Stimulated activated CD4-positive, alpha-beta T cell treated with anti-CD3 and anti-CD28 coated beads, Interleukin-1b, Interleukin-23, amount 100 ng/mL, for 48 hours (primary cell): ENCODE measurements at places on chromosomes 12 and 14.

DNA sequence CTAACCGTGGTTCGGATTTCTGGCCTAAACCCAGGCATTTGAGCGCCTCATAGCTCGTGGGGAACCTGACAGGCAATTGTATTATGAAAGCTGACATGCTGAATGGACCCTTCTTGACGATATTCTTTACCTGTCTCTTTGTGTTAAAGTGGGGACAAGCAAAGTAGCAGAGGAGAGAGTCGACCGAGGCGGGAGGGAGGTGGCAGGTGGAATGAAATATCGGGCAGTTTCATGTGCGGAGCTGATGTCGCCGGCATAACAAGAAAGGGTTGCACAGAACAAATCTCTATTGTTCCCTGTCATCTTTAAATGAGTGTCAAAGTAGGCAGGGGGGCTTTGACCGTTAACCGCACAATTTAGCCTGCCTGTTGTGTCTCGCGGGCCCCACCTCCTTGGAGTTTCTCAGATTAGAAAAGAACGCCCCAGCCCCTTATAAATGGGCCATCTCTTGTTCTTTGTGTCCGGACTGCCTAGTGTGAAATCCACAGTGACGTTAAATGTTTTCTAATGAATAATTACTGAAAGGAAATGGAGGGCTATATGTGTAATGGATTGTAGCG is 11.5 kb downstream of the MYO1H start:
- no peak for DNase-seq

DNA sequence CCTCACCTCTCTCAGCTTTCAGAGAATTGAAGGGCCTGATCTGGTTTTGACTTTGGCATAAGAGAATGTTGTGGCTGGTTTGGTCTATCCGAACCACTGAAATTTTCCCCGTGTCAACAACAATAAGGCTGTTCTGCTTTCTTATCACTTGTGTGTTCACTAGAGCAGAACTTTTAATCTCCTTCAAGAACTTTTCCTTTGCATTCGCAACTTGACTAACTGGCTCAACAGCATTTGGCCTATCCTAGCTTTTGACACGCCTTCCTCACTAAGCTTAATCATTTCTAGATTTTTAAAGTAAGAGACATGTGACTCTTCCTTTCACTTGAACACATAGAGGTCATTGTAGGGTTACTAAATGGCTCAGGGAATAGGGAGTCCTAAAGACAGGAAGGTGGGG is 25.9 kb upstream of the EDDM3A start:
- DNase-seq, result no peak

DNA sequence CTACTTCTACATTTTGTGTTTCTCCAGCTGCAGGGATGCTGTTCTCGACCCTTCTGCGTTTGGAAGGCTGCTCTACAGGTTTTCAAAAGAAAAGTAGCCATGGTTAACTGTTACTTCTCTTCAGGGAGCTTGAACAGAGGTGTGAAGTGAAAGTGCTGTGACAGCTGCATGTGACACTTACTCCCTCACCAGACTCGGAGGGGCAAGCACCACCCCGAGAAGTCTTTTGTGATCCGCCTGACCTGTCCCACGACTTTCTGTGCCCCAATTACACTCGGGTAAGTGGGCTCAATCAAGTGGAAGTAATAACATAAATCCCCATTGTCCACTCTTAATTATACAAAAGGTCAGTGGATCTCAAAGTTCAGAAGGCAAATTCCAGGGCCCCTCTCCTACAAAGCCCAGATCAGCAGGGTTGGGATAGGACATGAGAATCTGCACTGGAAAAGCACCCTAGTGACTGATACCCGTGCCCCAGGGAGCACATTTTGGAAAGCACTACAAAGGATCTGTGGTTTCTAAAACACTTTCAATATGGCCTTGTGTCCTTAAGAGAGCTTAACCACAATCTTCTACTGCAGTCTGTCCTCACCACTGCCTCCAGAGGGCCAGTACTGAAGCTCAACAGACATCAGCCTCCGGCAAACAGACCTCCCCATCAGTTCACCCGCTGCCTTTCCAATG is 11.5 kb downstream of the FICD start:
- DNase-seq, result no peak

DNA sequence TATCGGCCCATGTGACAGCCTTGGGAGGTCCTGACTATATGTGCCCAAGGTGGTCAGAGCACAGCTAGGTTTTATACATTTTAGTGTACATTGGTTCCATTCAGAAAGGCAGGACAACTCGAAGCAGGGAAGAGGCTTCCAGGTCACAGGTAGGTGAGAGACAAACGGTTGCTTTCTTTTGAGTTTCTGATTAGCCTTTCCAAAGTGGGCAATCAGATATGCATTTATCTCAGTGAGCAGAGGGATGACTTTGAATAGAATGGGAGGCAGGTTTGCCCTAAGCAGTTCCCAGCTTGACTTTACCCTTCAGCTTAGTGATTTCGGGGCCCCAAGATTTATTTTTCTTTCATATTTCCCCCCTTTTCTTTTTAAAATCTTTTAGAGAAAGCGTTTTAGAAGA is 87.6 kb upstream of the PPP2R5C start:
- DNase-seq, result no peak

DNA sequence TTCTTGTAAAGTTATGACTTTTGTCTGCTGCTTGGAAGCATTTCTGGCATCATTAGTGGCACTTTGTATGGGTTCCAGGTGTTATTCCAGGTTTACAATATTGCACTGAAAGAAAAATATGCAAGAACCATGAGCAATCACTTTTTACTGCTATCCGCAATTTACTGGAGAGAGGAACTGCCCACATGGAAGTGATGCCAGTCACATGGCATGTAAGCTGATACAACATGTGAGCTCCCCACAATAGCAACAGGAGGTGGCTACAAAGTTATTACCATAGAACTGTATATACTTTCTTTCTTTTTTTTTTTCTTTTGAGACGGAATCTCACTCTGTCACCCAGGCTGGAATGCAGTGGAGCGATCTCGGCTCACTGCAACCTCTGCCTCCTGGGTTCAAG is 1012.1 kb downstream of the BCL11B start:
- no peak for DNase-seq

GRCh38 chr12:31922341-31923062 is 36.7 kb upstream of the RESF1 start:
- DNase-seq, result no peak

DNA sequence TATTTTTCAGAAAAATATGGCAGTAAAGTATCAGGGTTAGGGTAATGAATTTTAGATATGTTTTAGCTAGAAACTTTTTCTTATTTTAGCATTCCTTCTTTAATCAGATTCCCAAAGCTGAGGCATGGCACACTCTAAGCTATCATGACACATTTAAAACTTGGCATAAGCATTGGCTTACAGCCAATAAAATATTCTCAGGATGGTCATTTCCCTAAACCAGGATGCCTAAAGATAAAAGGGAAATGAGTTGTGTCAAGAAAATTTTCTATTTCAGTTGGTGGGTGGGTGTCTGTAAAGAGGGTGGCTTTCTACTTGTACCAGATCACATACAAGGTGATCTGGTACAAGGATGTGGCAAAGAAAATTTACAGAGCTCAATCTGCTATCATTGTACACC is 47.8 kb downstream of the PEBP1 start:
- no peak for DNase-seq

- no peak for DNase-seq
These were observed 313.7 kb downstream of the ADAMTS20 start for GRCh38 chr12:43238281-43238680.

GRCh38 chr12:88413646-88414045 is 166.6 kb downstream of the KITLG start:
- DNase-seq, result no peak

DNA sequence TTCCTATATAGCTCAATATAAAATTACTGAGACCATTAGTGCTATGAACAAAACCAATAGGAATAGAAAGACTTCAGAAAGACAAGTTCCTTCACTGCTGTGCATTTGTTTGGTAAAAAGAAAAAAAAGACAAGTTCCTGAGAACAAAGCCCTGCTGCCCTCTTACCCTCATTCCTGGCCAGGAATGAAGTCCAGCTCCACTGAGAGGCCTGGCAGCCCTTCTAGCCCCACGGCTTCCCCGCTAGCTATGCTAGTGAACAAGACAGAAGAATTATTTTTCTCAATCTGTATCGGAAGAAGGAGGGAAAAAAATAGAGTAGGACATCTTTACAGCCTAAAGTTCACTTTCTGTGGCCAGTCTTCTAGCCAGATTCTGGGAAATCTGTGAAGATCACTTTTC is 1.6 kb downstream of the MFAP5 start:
- DNase-seq, result no peak

GRCh38 chr14:65195042-65195719 is 92.9 kb upstream of the MAX start:
- DNase-seq, result no peak

- peak; percentile 74 for DNase-seq
These were observed 20.9 kb upstream of the BLTP3B start for GRCh38 chr12:100163416-100164152.

GRCh38 chr12:78149459-78149858 is 318.8 kb downstream of the NAV3 start:
- no peak for DNase-seq

DNA sequence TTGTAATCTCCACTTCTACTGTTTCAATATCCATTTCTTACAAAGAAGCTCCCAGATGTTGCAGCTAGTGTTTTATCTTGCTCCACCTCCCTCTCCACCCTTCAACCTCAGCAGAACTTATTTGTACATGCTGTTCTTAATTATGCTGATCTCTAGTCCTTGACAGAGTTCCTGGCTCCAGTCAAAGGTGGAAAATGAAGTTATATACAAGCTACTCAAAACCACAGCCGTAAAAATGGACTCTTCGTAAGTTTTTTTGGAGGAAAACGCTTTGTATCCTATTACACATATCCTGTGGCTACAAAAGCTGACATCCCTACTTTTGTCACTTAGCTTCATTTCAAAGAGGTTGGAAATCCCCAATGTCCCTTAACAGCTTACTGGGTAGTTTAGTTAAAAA is 1.3 kb downstream of the CLEC1A start:
- DNase-seq, result no peak

DNA sequence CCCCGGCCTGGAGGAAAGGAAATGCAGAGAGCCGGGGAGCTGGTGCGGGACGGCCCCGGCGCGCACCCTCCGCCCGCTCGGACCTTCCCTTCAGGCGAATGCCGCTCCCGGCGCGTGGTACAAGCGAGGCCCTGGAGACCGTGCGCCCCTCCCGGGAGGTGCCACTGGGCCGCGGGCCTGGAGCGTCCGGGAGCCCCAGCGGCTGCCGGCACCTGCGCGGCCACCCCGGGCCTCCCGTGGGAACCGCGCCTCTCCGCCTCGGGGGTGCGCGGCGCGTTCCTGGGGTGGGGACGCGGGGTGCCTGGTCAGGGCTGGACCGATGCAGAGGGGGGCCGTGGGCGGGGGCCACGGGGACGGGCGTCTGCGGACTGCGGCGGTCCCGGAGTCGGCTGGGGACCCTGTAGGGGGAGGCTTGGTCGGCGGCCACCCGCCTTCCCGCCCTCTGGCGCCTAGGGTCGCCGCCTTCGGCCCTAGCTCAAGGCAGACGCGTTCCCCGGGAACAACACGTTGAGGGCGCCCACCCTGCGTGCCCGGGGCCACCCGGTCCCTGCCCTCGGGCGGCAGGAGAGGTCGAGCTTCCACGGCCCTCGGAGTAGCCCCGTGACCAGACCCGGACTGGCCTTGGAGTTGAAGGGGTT is 599 bp downstream of the PAPLN start:
- no peak for DNase-seq

DNA sequence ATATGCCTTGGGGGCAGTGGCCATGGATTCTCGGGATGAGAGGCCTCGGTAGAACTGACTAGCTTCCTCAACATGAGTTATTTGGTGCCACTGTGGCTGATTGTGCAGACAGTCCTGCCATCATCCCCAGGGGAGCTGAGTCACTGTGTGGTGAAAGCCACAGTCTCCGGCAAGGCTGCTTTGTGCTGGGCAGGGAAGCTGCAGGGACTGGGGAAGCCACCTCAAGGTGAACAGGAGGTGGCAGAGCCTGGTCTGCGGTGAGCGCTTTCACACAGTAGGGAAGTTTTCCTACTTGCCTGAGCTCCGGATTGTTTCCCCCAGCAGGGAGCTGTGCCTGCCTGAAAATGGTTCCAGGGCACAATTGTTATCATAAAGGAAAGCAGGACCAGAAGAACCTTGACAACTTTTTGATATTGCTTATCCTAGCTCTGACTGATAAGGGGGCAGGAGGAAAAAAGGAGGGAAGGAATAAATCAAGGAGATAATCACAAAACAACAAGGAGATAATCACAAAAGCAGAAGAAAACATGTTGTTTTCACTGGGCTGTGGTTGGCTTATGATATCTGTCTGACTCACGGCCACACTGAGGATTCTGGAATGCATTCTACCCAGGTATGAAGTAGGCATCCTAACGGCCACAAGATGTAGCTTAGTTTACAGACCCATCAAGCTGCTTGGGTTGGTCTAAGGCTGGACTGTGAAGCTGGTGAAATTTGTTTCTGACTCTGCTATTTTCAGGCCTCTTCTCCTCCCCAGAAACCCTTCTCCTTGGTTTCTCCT is 32.2 kb upstream of the GNG2 start:
- peak; percentile 84 for DNase-seq

DNA sequence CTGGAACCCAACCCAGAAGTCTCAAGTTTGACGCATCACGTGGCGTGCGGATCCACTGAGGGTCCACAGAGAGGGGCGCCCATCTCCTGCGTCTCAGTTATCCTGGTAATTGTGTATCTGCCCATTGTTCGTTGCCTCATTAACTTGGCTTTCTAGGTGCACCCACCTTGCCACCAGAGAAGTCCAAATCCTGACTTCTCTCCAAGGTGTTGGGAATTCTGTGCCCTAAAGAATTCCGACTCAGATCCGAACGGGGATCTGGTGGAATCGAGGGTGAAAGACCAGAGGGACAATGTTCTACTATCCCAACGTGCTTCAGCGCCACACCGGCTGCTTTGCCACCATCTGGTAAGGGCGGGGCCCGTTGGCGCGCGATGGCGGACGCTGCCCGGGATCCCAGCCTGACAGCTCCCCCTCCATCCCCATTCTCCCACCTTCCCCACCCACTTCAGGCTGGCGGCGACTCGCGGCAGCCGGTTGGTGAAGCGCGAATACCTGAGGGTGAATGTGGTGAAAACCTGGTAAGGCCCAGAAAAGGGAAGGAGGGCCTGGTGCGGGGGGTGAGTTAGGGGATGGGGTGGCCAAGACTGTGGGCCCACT is 481 bp downstream of the REC8 start:
- DNase-seq, result no peak

- no peak for DNase-seq
These were observed 1193.3 kb downstream of the FLRT2 start for GRCh38 chr14:86723254-86723624.

DNA sequence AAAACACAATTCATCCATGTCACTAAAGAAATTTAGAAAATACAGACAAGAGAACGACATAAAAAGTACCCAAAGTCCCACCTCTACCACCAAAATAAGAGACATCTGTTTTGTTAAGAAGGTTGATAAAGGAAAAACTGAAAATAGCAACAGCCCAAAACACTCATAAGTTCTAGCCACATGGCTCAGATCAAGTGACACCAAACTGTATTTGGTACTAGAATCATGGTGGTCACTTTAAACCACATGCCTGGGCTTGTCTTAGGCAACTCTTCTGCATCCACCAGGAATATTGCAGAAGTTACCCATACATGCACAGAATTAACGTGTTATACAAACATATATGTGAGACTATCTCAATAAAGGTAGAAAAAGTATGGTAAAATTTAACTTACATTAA is 78.2 kb upstream of the GTF2A1 start:
- no peak for DNase-seq

GRCh38 chr14:66085224-66085623 is 400.9 kb upstream of the CCDC196 start:
- DNase-seq, result no peak

GRCh38 chr12:5379749-5380496 is 52.0 kb upstream of the NTF3 start:
- DNase-seq, result no peak
